NCI-H1048 (cell line): ENCODE measurements at places on chromosomes 3 and 15.

DNA sequence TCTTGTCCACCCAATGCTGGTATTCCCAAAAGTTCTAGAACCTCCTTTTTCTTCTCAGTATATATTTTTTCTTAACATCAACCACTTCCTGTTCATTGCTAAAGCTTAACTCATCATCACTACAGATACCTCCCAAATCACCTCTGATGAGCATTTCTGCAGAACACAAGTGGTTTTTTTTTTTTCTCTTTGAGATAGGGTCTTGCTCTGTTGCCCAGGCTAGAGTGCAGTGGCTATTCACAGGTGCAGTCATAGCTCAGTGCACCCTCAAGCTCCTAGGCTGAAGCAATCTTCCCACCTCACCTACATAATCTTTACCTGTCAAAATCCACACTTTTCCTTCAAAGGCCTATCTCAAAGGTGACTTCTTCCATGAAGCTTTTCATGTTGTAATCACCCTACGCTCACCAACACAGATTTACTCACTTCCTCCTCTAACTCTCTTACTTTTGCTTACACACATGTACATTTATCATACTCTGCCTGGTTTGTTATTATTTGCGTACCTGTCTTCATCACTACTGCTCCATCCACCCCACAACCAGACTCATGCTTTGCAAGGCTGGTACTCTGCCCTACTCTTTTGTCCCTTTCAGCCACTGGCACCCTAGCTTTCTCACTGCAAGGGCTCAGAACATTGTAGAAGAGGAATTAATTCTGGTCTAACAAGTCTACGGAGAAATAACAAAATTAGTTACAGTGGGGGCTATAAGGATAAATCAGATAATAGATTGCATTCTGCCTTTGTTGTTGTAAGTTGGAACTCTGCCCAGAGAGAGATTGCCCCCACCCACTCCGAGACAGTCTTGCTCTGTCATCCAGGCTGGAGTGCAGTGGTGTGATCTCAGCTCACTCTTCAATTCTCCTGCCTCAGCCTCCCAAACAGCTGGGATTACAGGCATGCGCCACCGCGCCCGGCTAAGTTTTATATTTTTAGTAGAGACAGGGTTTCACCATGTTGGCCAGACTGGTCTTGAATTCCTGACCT lies 27.5 kb downstream of the HERC1 start:
- no peak for DNase-seq

DNA sequence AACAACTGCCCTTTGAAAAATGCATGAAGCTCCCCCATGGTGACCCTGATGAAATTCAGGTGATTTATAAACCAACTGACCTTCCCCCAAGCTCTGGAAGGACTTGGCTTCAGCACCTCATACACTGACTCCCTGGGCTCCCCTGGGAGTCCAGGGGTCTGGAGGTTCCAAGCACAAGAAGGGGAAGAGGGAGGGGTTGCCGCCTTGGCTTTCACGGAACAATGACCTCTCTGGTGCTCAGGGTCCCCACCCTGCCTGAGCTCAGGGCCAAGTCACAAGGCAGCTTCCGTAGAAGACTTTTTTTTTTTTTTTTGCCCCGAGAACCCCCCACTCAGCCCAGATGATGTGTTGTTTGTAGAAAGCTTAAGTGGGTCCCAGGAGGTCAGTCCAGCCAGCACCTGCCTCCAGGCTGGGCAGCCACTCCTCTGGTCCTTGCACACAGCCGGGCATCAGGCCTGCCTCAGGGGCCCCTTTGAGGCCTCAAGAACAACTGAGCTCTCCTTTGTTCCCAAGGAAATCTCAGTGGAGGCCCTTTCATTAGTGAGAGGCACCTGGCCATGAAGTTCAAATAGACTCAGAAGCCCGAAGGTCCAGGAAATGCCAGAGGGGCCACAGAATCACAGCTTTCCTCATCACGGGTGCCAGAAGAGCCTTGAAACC lies 14.0 kb upstream of the ALAS1 start:
- DNase-seq, result no peak

DNA sequence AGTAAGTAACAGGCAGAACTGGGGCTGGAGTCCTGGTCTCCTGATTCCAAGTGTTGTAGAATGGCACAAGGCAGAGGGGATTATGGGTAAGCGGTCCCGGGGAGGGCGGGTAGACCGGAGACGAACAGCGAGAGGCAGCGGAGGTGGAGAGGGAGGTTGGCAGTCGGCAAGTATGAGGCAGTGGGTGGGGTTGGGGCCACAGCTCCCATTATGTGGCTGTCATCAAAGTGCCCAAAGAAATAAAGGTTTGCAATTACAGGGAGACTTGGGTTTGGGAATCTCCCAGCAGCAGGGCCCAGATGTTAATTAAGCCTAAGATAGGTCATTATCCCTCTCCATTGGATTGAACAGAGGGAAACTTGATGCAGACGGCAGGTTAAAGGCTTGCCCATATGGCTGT lies 16.9 kb downstream of the FAM43A start:
- no peak for DNase-seq

DNA sequence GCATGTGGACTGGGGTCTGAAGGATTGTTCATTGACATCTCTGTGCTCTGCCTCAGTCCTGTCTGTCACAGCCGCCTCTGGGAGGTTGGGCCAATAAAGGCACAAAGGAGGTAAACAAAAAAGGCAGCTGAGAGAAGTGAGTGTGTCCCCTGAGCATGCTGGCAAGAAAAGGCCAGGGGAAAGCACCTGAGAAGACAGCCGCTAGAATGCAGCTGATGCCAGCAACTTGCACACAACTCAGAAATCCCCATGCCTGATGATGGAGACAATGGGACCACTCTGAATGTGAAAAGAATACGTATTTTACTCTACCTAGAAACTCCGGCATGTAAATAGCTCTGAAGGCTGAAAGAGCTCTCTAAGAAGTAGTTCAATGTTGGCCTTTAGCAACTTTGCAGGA lies 118.7 kb downstream of the KCNH8 start:
- no peak for DNase-seq

DNA sequence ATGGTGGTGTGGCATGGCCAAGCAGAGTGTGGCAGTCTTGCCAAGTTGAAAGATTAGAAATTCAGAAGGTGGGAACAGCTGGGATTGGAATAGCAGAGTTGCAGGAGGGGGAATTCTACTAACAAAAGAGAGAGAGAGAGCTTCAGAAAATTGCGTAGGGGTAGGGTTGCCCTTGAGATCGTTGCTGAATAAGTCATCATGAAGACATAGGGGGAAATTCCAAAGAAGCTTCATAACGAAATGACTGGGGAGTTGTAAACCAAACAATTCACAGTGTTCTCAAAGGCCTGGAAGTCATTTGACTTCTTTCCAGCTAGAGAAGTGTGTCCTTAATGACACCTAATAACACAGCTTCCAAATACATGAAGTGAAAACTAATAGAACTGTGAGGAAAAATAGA lies 26.3 kb upstream of the TIPARP start:
- DNase-seq, result no peak

GRCh38 chr3:197949191-197949777 lies 706 bp upstream of the RPL35A start:
- no peak for DNase-seq

GRCh38 chr15:80709542-80709941 lies 14.4 kb downstream of the ABHD17C start:
- DNase-seq, result no peak

GRCh38 chr3:50050361-50050760 lies 38.4 kb upstream of the RBM5 start:
- peak; percentile 82 for DNase-seq

DNA sequence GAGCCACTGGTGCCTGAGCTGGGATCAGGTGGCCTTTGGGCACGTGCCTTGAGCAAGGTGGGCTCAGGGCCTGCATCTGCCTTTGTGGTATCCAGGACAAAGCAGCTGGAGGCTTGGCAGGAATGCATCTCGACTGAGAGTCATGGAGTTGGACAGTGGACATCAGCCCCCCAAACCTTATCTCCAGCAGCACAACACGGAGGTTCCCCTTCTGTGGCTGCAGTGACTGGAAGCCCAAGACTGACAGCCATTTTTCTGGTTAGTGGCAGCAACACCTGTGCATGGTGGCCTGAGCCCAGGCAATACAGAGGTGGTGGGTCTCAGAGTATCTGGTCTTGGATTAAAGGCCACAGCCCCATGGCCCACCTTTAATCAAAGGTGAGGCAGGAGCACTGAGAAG lies 27.8 kb upstream of the TSEN2 start:
- no peak for DNase-seq
